Stimulated activated CD4-positive, alpha-beta T cell treated with anti-CD3 and anti-CD28 coated beads, Interleukin-12 subunit alpha, Interleukin-12 subunit beta, amount 100 ng/mL, for 24 hours (primary cell): ENCODE measurements at places on chromosomes 5 and 9.

DNA sequence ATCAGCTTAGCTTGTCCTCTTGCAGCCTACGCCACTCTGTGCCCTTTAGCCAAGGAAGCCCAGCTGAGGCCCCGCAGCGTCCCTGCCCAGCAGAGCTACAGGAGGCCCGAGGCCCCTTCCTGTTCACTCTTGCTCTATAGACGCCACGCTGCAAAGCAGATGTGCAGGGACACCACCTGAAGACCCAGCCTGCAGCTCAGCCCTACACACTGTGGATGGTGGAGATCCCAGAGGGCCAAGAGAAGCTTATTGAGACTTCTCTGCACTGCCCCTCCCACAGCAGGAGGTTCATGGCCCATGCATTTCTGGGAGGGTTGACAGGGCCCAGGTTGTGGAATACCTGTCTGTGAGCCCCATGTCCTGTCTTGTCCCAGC lies 33.6 kb downstream of the IRF1 start:
- DNase-seq = no peak

DNA sequence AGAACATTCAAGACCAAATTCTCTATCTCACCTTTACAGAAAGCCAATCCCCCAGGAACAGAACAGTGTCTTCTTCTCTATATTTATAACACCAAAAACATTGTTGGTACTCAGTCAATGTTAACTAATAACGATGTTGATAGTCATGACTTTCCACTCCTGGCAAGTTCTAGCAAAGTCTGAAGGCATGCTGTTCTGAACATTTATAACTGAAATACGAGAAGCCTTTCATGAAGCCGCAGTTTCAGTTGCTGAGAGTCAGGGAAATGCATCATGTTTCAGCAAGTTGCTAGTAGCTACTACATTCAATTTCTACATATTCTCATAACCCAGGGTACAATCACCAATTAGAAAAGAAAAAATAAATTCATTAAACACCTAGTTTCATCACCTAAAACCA lies 301.4 kb downstream of the PDE4D start:
- no peak for DNase-seq

DNA sequence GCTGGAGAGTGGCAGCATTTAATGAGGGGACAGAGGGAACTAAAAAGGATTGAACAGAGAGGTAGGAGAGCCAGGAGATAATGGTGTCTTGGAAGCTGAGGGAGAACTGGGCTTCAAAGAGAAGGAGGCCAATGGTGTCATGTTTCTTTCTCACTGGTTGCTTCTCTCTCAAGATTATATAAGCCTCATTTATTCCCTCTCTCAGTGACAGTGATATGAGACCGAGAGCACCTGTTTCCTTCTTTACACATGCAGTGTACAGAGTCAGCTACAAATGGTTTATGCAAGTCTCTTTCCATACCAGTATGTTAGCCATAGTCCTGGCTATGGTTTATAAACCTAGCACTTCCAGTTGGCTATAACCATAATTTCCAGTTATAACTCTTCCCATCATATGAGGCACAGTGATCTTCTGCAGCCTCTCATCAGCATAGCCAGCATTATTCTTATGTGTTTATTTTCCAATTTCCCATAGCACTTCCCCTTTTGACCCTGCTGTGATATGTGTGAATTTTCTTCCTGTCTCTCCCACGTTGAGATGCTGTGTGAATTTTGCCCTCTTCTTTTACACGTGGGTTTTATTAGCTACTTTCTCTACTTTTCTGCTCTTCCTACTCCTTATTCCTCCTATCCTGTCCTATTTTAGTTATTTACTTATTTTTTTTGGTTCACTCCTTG lies 71.2 kb downstream of the UNC13B start:
- DNase-seq = no peak

- no peak for DNase-seq
These were observed 334.7 kb downstream of the OSTF1 start for GRCh38 chr9:75422944-75423522.

- DNase-seq = no peak
These were observed 5.1 kb downstream of the OBP2A start for GRCh38 chr9:135551031-135551430.

GRCh38 chr5:155943516-155944407 lies 383.2 kb upstream of the SGCD start:
- DNase-seq = no peak

- no peak for DNase-seq
These were observed 500.0 kb upstream of the KLF4 start for GRCh38 chr9:107989544-107989943.

- DNase-seq = no peak
These were observed 27.1 kb downstream of the NANS start for GRCh38 chr9:98083566-98084183.

- DNase-seq = no peak
These were observed 122.4 kb downstream of the LRRC70 start for GRCh38 chr5:62701036-62701435.

DNA sequence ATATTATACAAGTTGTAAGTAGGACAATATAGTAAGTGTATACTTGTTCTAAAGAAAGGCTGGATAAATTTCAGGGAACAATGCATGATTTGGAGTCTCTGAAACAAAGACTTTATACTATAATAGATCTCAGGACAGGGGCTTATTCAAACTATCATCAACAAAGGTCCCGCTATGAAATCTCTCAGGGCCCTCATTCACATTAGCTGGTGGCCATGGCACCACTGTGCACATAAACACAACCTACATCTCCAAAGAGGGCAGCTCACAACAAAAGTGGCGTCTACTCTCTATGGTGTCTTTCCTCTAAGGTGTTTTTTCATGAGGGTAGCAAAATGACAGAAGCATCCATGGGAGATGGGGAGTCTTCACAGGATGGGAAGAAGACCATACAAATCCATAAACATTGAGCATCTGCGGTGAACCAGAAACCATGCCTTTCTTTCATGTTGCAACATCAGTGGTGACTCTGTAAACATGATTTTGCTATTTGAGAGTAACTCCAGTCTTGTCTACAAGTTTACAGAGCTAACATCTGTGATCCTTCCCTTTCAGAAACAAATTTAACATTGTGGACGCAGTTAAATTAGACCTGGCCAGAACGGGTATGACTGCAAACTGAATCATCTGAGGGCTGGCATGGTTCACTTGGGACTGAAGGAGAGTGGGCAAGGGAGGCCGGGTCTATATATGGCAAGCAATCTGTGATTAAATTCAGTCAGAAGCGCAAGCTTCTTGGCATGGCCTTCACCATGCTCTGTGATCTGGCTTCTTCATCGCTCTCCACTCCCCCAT lies 5.5 kb downstream of the TTLL11 start:
- DNase-seq = no peak

- DNase-seq = no peak
These were observed 184.6 kb upstream of the EDIL3 start for GRCh38 chr5:84569307-84569706.

- no peak for DNase-seq
These were observed 228.2 kb downstream of the GRIA1 start for GRCh38 chr5:153718713-153719112.

GRCh38 chr9:109560470-109561132 lies 62.5 kb upstream of the PTPN3 start:
- DNase-seq = no peak

GRCh38 chr5:54915466-54916027 lies 69.8 kb downstream of the ESM1 start:
- no peak for DNase-seq

DNA sequence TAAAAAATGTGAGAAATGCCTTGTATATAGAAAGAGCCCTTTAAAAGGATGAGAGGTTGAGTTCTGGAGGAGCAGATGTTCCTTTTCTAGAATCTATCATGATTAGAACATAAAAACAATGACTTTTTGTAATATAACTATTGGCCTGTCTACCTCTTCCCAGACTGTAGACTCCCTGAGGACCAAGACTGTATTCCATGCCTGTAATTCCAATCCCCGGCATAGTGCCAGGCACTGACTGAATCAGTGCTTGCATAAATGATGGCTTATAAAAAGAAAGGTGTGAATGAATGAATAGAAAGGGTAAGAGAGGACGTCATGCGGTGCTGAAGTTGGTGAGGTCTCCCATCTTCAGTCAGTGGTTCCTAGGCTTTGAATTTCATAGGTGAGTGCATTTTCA lies 92.6 kb upstream of the GDNF start:
- DNase-seq = no peak

DNA sequence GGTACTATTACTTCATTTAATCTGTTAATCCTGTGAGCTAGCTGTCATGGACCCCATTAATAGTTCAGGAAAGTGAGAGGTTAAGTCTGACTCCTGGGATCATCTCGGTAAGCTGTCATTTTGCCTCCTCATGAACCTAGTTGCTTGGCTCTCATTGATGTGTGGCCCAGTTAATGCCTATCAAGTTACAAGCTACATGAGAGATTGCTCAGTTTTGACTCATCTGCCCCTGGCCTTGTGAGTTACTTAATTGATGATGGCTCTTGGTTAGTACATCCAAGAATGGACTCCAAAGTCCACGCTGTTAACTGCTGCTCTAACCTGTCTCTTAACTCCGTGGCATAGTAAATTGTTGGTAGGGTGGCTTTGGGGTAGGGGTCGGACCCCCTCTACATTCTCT lies 23.9 kb downstream of the LARP1 start:
- DNase-seq = no peak

DNA sequence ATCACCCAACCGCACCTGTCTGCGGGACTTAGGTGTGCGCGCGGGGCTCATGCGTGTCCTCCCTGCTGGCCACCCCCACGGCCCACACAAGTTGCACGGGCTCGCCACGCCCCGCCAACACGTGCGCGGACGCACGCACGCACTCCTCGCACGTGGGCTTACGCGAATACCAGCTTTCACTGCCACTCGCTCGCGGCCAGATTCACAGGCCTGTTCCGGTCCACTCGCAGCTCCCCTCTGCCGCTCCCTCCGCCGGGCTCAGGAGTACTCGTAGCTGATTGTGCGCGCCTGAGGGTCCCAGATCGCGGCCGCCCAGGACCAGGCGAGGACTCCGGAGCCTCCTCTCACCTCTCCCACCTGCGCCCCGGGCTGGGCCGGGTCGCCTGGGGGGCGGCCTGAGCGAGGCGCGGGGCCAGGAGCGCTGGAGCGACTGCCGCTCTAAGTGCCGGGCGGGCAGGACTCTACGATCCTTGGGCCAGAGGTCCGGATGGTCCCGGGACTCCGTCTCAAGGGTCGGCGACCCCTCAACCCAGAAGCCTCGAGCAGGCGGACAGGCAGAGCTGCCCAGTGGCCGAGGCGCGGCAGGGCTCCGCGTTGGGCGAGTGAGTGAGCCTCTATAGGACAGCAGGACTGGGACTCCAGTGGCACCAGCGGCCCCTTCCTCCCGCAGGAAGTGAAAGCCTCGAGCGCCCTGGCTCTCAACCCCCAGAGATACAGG lies 3.4 kb downstream of the PCDHGC5 start:
- DNase-seq = no peak

GRCh38 chr9:32442433-32442832 lies 58.0 kb downstream of the ACO1 start:
- DNase-seq = no peak

DNA sequence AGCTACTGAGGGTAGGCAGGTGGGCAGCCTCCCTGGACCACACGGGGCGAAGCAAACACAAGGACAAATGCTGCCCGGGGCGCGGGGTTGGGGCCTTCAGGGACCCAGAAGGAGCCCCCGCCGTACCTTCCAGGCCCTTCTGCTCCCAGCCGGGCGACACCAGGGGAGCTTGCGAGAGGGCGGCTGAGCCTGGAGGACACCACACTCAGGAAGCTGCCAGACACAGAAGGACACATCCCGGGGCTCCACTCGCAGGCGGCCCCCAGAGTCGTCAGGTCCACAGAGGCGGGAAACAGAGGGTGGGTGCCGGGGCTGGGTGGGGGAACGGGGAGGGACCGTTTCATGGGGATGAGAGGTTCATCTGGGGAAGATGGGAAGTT lies 58.5 kb upstream of the UBAC1 start:
- no peak for DNase-seq

DNA sequence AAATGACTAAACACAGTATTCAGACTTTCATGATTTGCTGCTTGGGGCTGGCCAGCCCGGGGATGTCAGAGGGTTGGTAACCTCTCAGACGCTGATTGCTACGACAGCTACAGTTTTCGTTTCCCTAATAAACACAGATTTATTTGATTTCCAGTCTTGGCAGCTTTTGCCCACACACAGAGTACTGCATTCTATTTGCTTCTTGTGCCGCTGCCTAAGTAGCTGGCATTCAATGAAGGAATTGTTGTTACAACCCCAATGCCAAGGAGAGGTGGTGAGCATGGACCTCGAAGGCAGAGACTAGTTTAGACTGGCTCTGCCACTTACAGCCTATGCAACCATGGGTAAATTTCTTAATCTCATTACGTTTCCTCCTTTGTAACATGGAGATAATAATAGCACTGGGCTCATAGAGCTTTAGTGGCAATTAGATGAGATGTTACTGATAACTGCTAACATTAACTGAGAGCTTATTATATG lies 247.1 kb upstream of the PANK3 start:
- no peak for DNase-seq

DNA sequence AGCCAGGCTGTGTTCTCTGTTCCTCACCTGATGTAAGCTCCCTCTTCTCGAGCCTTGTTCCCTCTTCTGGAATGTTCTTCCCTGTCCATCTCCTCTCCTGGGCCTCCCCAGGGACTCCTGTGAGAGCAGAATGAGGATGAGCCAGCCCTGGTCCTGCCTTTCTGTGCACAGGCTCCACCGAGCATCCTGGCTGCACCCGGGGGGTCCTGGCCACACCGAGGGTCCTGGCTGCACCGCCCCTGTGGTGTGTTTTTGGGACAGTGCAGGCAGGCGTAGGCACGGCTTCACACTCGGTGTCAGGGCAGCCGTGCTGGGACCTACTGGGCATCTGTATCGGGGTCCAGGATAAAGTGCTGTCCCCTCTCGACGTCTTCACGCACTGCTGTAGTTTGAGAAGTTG lies 17.8 kb downstream of the FBXW5 start:
- DNase-seq = no peak

GRCh38 chr5:139262742-139263445 lies 30.6 kb upstream of the MATR3 start:
- peak; percentile 60 for DNase-seq

DNA sequence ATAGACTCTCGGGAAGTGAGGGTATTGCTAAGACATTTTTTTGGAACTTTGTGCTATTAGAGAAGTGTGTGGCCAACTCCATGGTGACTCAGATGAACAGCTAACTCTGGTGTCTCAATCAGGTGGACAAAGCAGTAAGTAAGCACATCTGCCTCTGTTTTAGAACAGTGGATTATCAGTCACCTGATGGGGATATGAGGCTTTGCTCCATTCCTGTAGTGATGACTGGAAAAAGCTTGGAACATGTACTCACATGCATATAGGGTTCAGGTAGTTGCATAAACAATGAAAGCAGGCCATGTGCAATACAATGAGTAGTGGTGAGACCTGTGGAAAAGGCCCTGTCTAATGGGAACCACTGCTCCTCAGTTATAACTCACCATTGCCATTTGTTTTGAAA lies 168.2 kb upstream of the FBN2 start:
- DNase-seq = no peak

- DNase-seq = no peak
These were observed 127.7 kb downstream of the NR3C1 start for GRCh38 chr5:143275512-143276363.

DNA sequence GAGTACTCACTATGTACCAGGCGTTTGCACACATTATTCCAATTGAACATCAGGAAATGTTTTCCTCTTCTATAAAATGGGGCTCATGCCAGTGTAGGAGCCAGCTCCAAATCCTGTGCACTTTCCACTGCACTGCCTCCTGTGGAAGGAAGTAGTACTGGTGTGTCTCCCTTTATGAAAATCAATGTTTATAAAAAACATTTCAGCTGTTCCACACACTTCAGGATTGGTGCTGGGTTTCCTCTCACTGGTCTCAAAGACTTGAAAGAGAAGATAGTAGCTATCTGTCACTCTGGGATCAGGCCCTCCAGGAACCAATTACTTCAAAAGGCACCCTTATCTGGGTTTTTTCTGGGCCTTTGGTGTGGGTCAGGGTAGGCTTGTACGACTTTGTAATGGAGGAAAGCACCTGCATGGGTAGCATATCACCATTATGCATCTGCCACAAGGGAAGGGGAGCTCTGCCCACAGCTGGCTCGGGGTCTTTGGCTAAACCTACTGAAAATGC lies 32.5 kb downstream of the RAB14 start:
- no peak for DNase-seq
